ENCODE measurements at places on chromosomes 13 and 19.
A peak's percentile ranks its signal among the peaks of the same experiment; 100 is the strongest.

- DNase-seq, result no peak
Observed at GRCh38 chr13:27347211-27347772, 76.7 kb downstream of the RASL11A start.

DNA sequence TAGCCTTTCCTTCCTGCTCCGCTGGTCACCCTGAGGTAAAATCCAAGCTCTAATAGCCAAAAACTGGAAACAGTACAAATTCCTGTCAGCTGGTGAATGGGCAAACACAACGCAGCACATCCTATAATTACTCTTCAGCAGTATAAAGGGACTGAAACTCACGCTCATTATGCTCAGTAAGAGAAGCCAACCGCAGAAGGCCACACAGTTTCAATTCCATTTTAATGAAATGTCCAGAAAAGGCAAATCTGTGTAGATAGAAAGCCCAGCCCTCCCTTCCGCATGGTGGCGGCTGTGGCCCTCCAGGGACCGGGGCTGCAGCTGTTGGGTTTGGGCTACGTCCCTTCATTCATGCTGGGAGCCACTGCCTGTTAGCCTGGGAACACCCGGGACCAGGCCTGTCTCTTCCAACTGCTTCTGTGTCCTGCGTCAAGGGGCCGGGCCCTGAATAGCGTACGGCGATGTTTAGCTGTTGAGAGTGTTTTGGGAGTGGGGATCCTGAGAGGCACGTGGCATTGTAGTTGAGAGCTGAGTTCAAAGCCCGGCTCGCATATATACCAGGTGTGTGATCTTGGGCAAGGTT lies 23.5 kb downstream of the NKPD1 start:
- no peak for DNase-seq

GRCh38 chr13:84896128-84896527 lies 903.1 kb downstream of the SLITRK6 start:
- no peak for DNase-seq

DNA sequence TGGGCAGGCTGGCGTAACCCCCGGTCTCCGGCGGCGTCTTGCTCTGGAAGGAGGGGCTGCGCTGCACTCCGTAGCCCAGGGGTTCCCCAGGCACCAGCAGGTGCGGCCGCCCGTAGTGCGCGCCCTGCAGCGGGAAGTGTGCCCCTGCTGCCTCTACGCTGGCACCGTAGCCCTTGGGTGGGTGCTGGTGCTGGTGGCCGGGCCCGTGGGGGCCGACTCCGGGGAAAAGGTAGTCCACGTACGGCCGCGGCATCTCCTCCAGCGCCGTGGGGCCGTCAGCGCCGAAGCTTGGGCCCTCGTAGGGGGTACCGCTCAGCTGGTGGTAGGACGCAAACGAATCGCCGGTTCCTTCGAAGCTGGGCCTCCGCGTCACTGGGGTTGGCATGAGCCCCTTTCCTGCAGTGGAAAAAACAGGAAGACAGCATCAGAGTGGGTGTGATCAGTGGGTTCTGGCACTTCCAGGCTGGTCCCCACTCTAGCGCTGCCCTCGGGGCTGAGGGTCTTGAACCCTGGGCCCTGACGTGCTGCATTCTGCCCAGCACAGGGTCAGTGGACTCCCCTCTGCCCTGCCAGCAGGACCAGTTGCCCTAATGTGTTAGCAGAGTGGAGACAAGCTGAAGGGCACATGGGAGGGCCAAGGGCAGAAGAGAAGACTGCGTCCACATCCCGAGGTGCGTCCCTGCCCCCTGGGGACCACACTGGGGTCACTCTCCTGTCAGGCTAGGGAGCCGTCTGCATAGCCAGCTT lies 72.3 kb downstream of the LATS2 start:
- DNase-seq, result no peak

- peak; percentile 62 for DNase-seq
Observed at GRCh38 chr19:6739390-6739882, at the start of gene TRIP10. Gene TRIP10 (plus strand): TSS chr19:6739680. CDS start chr19:6739762, 82 bp downstream.

DNA sequence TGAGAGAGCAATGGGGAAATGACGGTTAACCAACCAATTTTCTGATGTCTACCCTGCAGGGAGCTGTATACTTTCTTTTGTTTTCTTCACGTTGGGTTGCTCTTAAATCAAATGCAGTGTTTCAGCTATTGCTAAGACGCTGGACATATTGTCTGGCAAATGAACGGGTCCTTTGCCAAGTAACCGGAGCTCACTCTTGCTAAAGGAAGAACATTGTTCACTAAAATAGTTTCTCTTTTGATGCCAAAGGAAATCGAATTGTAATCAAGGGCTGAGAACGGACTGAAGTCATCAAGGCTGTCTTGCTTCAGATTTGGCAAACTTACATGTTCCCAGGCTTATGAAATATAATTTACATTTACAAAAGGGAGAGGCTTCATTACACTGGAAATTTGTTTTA lies 142.3 kb upstream of the ARGLU1 start:
- DNase-seq, result no peak

DNA sequence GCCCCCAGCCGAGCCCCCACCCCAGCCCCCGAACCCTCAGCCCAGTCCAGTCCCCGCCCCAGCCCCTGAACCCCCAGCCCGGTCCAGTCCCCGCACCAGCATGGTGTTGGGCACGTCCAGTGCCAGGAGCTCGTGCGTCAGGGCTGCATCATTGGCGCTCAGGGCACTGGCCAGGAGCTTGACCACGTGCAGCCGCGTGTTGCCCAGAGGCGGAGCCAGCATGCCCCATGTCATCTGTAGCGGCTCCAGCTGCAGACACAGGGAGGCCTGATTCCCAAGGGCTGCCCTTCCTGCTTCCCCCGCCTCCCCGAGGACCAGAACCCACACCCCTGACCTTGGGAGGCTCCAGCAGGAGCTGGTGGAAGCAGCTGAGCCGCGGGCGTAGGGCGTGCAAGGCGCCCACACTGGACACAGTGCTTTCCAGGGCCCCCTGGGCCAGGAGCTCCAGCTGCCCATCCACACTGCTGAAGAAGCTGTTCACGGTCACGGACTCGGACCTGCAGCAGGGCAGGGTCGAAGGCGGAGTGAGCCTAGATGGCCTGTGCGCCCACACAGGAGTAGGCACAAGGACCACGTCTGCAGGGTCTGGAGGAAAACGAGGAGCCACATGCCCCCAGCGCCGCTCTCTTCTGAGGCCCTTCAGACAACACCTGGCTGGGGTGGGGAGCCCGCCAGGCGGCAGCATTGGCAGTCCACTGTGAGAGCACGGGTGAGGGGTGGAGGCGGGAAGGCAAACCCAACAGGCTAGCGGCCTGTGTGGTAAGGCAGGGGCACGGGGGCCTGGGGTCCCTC lies 12.8 kb upstream of the TMEM86B start:
- DNase-seq, result no peak

DNA sequence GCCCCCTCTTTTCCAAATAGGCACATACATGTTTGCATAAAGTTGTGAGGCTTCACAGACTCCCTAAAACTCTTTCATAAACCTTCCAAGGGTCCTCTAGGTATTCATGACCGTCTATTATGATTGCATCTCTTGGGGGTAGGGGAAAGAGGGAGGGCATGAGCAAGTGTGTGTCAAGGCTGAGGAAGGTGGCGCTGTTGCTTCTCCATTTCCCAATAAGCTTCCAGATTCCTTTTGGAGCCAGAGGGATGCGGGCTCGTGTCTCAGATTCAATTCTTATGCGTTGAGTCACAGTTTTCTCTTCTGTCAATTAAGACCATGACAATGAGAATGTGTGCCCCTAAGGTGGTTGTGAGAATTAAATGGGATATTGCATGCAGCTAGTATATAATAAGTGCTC lies 51.0 kb upstream of the CYP2A7 start:
- no peak for DNase-seq

DNA sequence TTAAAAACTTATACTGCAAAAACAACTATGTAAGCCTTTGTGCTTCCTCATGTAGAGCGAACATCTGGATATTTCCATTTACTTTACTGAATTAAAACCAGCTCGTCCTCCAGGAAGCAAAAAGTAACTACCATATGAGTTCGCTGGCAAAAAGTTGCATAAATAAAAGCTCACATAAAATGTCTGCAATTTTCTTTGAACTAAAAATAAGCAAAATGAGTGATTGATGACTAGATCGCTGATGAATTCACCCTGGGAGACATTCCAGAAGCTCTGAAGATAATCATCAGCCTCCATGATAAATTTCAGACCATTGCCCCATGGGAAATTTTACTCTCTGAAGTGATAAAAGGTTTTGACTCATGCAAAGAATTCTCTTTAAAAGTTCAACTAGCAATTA lies 67.3 kb upstream of the SACS start:
- no peak for DNase-seq

DNA sequence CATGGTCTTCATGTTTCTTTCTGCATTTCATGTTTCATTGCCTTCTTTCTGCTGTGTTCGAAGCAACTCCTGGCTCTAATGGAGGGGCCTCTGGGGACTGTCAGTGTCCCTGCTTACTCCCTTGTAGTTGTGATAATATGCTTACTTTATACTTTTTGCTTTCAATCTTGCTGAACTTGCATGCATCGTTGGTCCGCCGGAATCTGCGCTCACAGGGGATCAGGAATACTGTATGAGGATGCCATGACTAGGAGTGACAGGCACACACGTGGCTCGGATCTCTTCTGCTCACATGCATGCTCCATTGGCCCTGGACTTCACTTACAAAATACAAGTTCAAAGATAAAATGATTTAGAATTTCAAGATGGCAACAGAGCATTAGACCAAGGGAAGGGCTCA lies 108.8 kb downstream of the SIPA1L3 start:
- no peak for DNase-seq

DNA sequence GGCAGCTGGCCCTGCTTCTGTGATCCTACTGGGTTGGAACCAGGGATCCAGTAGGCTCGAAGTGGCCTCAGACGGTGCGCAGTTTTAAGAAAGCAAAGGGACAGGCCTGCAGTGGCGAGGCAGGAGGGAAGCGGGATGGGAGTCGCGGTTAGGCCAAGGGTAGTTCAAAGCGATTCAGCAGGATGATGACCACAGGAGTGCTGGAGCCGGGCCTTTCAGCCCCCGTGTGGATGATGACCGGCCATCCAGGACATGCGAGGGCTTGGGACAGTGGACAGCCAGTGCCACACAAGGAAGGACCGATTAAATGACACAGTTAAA lies 854 bp downstream of the RNASEH2B start:
- no peak for DNase-seq

GRCh38 chr19:2039959-2040646 lies 10.9 kb downstream of the MKNK2 start:
- DNase-seq, result no peak

DNA sequence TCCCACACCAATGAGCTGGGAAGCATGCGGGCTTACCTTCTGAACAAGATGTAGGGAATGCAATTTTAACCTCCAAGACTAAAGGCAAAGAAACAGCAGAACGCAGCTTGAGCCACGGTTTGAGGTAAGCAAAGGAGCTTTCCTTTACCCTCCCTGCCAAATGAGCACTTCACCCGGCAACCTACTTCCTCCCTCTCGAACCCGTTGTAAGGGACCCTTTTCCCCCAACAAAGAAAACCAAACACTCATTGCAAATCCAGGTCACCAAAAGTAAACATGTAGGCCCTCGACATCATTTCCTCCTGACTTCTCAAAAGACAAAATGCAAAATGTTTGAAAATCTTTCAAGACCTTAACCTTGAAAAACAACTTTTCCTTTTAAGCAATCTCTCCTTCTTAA lies 65.3 kb downstream of the ABCC4 start:
- DNase-seq, result no peak

GRCh38 chr19:18279266-18279515 lies 2.2 kb downstream of the JUND start:
- no peak for DNase-seq

GRCh38 chr19:37885392-37885791 lies 21.0 kb downstream of the WDR87 start:
- no peak for DNase-seq

DNA sequence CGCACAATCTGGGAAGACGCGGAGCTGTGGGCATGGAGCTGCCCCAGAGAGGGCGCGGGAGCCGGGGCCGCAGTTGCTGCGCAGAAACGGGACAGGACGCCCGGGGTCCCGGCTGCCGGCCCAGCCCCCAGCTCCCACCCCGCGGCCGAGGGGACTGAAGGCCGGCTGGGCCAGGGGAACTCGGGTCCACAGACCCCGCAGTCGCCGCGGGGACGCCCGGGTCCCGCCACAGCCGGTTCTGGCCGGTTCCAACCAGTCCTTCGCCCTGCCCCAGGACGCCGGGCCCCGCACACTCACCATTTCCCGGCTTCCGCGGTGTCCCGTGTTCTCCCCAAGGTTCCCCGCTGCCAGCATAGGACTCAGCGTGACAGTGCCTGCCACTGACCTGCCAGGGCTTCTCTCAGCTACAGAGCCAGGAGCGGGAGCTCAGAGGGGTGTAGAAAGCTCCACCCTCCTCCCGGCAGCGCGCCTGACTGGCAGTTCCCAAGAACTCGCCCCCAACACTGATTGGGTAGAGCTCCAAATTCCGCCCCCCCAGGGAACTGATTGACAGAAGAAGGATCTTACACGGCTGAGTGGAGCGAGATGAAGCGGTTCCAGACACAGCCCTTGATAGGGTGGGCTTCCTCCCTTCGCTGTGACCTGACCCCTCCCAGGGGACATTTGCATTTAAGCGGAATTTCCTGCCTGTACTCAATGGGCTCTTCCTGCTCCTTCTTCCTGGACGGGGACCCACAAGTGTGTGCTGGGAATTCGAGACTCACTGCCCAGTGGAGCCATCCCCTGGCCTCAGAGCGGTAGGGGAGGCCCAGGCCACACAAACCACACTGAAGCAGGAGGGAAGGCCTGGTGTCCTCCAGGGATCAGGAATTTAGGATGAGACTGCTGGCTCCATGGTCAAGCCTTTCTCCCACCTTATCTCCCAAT lies at the start of gene ZNF442:
TSS of gene ZNF442 (minus strand) at position 448 of the 927 bp plus-strand sequence. CDS start 2,052 bp downstream, outside the sequence.
- peak; percentile 73 for DNase-seq

- DNase-seq, result no peak
Observed at GRCh38 chr13:99617474-99618255, 116.4 kb downstream of the TM9SF2 start.

- no peak for DNase-seq
Observed at GRCh38 chr13:20197361-20197834, 4.7 kb upstream of the GJB2 start.

DNA sequence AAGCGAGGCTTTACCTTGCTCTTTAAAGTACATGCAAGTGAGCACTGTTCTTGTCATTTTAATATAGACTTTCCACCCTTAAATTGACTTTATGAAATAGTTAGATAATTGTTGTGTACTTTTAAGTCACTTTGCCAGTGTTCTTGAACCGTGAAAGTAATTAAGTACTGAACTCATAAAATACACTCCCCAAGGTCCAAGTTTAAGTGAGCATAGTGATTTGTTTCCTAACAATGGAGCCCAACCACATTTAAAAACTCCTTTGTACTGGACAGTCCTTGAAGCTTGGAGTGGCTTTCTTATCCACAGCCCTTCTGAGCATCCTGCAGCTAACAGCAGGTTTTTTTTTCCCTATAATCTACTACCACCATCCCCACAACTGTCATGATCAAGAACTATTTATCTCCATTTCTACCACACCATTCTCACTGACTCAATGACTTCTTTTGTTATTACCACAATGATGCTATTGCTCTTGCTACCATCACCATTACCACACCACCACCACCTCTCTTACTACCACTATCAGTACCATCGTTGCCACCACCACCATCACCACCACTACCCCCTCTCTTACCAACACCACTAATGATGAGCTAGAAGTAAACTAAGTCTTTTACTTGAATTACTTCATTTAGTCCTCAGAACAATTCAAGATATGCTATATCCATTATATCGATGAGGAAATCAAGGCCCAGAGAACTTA lies 452.6 kb downstream of the DIAPH3 start:
- DNase-seq, result no peak

Measured in activated CD8-positive, alpha-beta memory T cell treated with anti-CD3 and anti-CD28 coated beads for 4 hours (primary cell).